ENCODE measurements at places on chromosomes 7 and 10.

DNA sequence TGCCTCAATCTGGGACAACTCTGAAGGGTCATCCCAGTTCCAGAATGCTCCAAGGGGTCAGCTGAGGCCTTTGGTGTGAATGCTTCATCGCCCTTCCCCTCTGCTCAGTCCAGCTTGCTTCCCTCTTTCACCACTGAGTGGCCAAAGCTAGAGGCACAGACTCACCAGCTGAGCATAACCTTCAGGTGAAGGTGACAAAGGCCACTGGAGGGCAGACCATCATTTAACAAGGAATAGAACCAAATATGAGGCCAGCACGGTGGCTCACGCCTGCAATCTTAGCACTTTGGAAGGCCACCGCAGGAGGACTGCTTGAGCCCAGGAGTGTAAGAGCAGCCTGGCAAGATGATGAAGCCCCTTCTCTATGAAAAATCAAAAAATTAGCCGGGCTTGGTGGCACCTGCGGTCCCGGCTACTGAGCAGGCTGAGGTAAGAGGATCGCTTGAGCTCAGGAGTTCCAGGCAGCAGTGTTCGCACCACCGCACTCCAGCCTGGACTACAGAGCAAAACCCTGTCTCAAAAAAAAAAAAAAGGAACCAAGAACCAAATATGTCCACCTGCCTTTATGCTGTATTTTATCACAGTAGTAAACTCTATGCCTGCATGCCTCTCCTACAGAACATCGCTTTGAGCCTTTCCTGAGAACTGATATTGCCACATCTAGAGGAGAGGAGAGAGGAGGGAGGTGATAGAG, 13.4 kb downstream of the PRKAG2 start:
- DNase-seq, result peak; percentile 52

GRCh38 chr10:111281516-111281915, 204.7 kb downstream of the ADRA2A start:
- peak; percentile 38 for DNase-seq

DNA sequence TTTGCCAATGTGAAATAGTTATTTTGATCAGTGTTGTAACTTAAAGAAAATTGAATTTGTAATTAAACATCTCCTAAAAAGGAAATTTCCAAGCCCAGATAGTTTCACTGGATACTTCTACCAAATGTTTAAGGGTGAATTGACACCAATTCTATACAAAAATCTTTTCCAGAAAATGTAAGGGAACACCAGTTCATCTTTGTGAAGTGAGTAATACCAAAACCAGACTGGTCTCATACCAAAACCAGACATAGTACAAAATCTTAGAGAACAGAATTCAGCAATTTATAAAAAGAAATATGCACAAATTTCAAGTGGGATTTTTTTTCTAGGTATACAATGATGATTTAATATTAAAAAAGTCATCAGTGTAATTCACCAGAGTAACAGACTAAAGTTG, 86.0 kb upstream of the ZNF32 start:
- no peak for DNase-seq

- DNase-seq, result no peak
Measured at GRCh38 chr10:115829521-115830205, 443.3 kb downstream of the GFRA1 start.

- no peak for DNase-seq
Measured at GRCh38 chr10:90775351-90776028, 82.3 kb downstream of the HTR7 start.

GRCh38 chr10:19817231-19817933, 1.1 kb downstream of the PLXDC2 start:
- DNase-seq, result peak; percentile 35

DNA sequence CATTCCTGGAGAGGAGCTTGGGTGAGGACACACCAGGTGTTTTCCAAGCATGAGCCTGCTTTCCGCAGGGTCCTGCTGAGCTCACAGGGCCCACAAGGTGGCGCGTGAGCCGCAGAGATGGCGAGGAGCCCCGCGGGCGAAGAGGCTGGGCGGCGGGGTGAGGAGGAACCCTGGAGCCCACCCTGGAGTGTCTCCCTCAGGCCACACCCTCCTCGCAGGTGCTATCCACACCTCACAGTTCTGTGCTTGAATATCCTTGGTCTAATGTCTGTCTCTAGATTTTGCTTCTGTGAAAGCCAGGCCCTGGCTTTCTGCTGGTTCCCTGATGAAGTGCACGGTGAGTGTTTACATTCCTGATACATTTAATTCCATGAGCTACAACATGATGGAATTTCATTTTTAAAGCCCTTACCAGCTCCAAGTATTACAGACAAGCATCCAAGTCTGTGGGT, 433.6 kb downstream of the ACTR3B start:
- DNase-seq, result peak; percentile 70

DNA sequence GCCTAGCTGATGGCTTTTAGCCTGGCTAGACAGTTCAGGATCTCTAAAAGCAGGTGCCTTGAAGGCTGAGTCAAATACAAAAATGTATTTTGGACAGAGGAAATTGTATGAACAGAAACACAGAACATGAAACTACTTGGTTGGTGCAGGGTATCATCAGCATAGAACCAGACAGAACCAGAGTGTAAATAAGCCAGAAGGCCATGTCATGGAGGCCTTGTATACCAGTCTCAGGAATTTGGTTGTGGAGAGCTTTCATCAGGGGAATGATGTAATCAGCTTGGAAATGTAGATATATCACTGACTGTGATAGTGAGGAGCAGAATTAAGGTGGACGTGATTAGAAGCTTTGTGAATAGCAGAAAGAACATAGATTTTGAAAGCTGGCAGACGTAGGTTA, 82.9 kb downstream of the CFTR start:
- DNase-seq, result no peak

All from iPS-NIHi11 (cell line).